ENCODE measurements at places on chromosomes 1 and 21.

DNA sequence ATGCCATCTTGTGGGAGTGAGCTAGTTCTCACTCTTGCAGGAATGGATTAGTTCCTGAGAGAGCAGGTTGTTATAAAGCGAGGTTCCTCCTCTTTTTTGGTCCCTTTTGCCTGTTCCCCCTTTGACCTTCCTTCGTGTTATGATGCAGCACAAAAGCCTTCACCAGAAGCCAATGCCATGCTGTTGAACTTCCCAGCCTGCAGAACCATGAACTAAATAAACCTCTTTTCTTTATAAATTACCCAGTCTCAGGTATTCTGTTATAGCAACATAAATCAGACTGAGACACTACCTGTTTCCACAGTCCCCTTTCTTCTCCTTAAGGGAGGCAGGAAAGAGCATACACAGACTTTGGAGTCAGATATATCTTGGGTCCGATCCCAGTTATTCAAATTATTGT lies 25.6 kb downstream of the DISP3 start:
- peaks cover 11% of the 10 kb centered on the region for H3K36me3 ChIP-seq
- no peak overlapping the region for H3K4me3 ChIP-seq
- no peak for DNase-seq

DNA sequence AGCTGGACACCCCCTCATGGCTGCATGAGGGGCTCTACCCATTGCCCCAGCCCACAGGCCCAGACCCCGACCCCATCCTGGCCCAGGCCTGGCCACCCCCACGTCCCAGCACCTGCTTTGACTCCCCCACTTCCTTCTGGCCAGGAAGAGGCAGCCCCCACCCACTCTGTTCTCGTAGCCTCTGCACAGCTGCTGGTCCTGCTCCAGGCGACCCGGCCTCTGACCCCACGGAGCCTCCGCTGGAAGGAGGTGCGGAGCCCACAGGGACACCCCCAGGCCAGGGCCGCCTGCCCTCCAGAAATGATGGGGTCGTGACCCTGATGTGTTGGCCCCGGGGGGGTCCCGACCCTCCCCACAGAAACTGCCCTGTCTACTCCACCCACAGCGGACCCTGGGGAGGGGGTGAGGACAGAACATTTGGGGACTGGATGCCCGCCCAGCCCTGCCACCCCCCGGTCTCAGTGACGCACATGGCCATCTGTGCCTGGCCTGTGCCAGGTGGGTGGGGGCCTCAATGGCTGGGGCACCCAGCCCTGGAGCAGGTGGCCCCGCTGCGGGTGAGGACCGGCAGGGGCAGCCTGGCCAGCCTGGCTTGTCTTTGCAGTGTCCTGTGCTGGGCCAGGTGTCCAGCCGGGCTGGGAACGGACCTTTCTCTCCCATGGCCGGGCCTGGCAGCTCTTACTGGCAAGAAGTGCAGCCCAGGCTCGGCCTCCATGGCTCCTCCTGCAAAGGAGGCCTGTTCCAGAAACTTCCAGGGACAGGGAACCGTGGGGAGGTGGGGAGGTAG lies 78.6 kb downstream of the MORN1 start:
- DNase-seq: no peak
- H3K27me3 ChIP-seq: no peaks in the 10 kb centered on the region
- peaks cover 35% of the 10 kb centered on the region for H3K4me1 ChIP-seq
- H3K27ac ChIP-seq: peak overlapping the region; percentile 95

GRCh38 chr1:172727956-172728603 lies 69.2 kb downstream of the FASLG start:
- peaks cover 13% of the 10 kb centered on the region for H3K4me1 ChIP-seq
- no peaks in the 10 kb centered on the region for H3K36me3 ChIP-seq
- no peak overlapping the region for H3K4me3 ChIP-seq
- peak; percentile 35 for DNase-seq
- H3K27ac ChIP-seq: no peak overlapping the region
- no peaks in the 10 kb centered on the region for H3K27me3 ChIP-seq

GRCh38 chr1:245060684-245061374 lies 94.0 kb upstream of the KIF26B start:
- H3K36me3 ChIP-seq: peaks cover 2% of the 10 kb centered on the region
- no peak overlapping the region for H3K27ac ChIP-seq
- DNase-seq: no peak
- no peaks in the 10 kb centered on the region for H3K4me1 ChIP-seq

- H3K4me1 ChIP-seq: no peaks in the 10 kb centered on the region
- no peak overlapping the region for H3K4me3 ChIP-seq
- no peak for DNase-seq
- no peaks in the 10 kb centered on the region for H3K36me3 ChIP-seq
Observed at GRCh38 chr21:39661740-39662139, 49.0 kb downstream of the B3GALT5 start.

DNA sequence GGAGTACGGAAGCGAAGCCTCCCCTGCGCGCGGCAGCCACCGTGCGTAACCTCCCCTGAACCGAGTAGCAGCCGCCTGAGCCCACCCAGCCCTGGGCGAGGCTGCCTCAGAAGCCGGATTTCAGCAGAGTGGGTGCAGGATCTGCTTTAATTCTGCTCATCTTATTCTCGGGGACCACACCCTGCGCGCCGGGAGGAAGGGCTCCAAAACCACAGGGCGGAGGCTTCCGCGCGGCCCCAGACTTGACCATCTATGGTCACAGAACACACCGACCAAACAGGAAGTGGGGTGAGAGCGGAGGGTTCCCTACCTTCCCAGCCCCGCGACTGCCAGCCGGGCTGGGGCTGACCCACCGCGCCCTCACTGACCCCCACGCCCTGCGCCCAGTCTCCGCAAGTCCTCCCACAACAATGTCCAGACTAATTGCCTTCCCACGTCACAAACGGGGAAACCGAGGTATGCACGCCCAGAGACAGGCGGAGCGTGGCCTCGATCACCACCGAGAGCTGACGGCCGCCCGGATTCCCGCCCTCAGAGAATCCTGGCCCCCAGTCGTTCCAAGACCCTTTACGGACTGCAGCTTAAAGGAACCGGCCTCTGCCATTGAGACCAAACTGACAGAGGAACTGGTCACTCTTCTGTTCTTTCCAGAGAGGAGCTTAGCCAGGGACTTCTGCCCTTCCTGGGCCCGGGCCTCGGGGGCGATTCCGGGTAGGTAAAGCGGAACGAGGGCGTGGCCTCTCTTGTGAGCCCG lies 595 bp upstream of the CAP1 start:
- H3K4me1 ChIP-seq: peaks cover 73% of the 10 kb centered on the region
- no peaks in the 10 kb centered on the region for H3K27me3 ChIP-seq
- H3K36me3 ChIP-seq: peaks cover 31% of the 10 kb centered on the region
- H3K27ac ChIP-seq: peak overlapping the region; percentile 93

DNA sequence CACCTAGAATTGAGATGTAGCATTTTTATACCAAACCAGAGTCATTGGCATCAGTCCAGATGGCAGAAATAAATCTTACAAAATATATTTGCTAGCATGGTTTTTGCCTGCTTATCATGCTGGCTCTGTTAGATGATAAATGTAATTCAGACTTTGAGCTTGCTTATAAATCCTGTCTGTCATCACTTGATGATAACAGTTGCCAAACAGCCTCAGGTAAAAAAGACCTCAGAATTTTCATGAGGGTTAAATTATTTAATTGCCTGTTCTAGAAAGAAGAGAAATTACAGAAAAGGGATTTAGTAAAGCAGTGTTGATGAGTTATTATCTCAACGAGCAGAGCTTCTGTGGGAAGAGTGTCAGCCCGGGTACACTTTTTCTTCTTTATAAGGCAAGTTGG lies 83.3 kb downstream of the FNBP1L start:
- H3K4me1 ChIP-seq: no peaks in the 10 kb centered on the region
- no peaks in the 10 kb centered on the region for H3K36me3 ChIP-seq
- DNase-seq: no peak
- H3K27me3 ChIP-seq: peaks cover 2% of the 10 kb centered on the region
- no peak overlapping the region for H3K4me3 ChIP-seq

- no peak for DNase-seq
- no peak overlapping the region for H3K4me3 ChIP-seq
- no peak overlapping the region for H3K27ac ChIP-seq
- peaks cover 36% of the 10 kb centered on the region for H3K4me1 ChIP-seq
- H3K27me3 ChIP-seq: no peaks in the 10 kb centered on the region
Observed at GRCh38 chr1:214292322-214292721, 11.4 kb downstream of the SMYD2 start.

DNA sequence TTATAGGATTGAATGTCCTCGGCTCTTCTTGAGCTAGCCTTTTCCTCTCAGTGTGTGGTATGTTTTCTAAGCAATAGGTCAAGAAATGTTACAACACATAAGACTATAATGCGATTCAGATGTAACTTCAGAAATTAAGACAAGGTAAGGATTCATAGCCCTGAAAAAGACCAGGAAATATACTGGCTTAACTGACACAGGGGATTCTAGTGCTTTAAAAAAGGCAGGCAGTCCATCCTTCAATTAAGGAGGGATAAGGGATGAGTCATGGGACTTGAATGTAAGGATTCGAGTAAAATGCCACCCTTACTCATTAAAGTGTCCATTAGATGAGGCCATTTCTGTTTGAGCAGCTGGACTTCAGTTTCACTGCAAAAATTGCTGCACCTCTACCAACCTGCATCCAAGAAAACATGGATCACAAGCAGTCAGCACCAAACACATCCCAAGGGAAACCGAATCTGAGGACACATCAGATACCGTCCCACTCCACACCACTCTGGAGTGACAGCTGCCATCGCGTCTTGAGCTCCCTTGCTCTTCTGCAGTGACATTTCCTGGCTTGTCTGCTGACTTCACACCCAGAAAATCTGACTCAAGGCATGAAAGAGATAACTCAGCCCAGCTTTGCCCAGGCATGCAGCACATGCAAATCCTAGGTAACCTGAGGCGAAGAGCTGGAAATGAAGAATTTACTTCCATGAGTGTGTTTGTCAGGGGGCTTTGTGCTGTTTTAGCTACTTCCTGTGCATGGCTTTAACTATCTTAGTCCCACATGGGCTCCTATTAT lies 37.8 kb downstream of the NGF start:
- H3K4me1 ChIP-seq: no peaks in the 10 kb centered on the region
- no peak overlapping the region for H3K27ac ChIP-seq
- H3K4me3 ChIP-seq: no peak overlapping the region
- DNase-seq: no peak
- no peaks in the 10 kb centered on the region for H3K36me3 ChIP-seq

GRCh38 chr1:42848823-42849537 lies 2.6 kb downstream of the ZNF691 start:
- DNase-seq: no peak
- H3K27me3 ChIP-seq: no peaks in the 10 kb centered on the region
- no peak overlapping the region for H3K4me3 ChIP-seq
- peaks cover 28% of the 10 kb centered on the region for H3K36me3 ChIP-seq
- H3K27ac ChIP-seq: no peak overlapping the region

- H3K27ac ChIP-seq: no peak overlapping the region
- no peaks in the 10 kb centered on the region for H3K36me3 ChIP-seq
- no peaks in the 10 kb centered on the region for H3K4me1 ChIP-seq
- no peak for DNase-seq
Observed at GRCh38 chr21:26626187-26626586, 53.1 kb upstream of the CYYR1 start.

DNA sequence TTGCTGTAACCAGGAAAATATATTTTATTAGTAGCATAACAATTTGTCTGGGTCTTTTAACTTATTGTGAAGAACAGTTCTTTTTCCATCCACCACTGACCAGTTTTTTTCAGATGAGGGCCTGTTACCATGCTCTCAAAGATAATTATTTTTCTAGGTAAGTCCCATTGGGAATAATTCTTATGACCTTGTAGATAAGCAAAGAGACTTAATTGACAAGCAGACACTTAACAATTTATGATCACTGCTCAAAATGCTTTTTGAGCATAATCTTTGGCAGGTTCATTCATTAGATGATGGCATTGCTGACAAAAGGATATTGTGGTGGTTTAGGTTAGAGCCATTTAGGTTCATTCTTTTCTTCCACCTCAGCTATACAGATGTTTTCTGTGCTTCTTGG lies 6.6 kb downstream of the SNX27 start:
- peaks cover 24% of the 10 kb centered on the region for H3K4me1 ChIP-seq
- H3K36me3 ChIP-seq: peaks cover 22% of the 10 kb centered on the region
- DNase-seq: no peak

DNA sequence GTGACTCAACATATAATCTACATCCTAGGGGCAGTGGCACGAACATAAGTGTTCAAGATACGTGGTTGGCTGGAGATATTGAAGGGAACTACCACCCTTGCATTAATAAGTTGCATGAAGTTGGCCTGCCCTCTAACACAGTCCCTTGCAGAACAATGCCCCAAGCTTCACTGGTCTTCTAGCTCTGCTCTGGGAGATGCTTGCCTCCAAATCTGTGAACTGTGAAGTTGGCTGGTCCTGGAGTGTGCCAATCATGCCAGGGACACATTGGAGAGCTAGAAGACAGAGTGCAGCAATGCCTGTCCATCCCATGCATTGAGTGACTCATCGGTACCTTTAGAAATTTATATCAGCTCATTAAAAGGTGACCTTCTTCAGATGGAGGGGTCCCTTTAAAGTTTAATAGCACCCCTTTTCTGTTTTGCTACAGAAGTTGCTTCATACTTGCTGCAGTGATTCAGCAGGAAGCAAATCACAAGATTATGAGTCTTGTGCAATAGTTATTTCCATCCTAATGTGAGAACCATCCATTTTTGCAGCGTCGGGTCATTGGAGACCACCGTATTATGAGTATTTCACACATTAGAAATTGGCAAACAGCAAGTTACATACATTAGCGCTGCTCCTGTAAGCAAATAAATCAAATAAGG lies 55.2 kb upstream of the KAZN start:
- H3K4me1 ChIP-seq: no peaks in the 10 kb centered on the region
- H3K27ac ChIP-seq: no peak overlapping the region
- peaks cover 12% of the 10 kb centered on the region for H3K27me3 ChIP-seq
- no peak overlapping the region for H3K4me3 ChIP-seq

DNA sequence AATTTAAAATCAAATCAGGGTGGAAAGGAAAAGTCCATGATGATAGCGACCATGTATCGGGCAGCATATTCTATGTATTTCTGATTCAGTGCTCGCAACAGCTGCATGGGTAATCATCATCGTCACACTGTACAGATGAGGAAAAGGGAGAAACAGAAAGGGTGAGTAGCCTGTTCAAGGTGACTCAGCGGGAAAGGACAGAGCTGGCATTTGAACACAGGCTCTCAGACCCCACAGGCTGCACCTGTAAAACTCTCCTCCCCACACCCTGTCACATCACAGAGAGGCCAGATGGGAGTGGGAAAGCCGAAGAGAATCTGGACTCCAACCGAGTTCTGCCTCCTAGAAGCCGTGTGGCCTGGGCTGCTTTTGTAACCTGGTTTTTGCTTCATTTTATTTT lies 14.0 kb downstream of the RUNX1 start:
- peaks cover 38% of the 10 kb centered on the region for H3K36me3 ChIP-seq
- no peaks in the 10 kb centered on the region for H3K27me3 ChIP-seq
- DNase-seq: no peak
- H3K4me3 ChIP-seq: no peak overlapping the region
- peak overlapping the region; percentile 87 for H3K27ac ChIP-seq

DNA sequence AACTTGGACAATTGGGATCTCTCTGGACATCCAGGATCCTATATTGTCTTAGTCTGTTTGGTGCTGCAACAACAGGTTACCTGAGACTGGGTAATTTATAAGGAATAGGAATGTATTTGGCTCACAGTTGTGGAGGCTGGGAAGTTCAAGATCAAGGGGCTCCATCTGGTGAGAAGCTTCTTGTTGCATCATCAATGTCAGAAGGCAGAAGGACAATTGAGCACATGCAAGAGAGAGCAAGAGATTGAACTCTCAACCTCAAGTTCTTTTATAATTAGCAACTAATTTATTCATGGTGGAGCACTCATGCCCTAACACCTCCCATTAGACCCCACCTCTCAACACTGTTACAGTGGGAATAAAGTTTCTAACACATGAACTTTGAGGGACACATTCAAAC lies 124.7 kb upstream of the ETV3 start:
- H3K36me3 ChIP-seq: no peaks in the 10 kb centered on the region
- no peak overlapping the region for H3K27ac ChIP-seq
- no peaks in the 10 kb centered on the region for H3K4me1 ChIP-seq
- no peak for DNase-seq
- no peak overlapping the region for H3K4me3 ChIP-seq

- H3K4me3 ChIP-seq: no peak overlapping the region
- DNase-seq: no peak
- no peak overlapping the region for H3K27ac ChIP-seq
- H3K36me3 ChIP-seq: peaks cover 5% of the 10 kb centered on the region
Observed at GRCh38 chr1:3888301-3888700, 11.8 kb downstream of the C1orf174 start.

All from naive thymus-derived CD8-positive, alpha-beta T cell (primary cell).